ENCODE measurements at places on chromosomes 16 and 17.

GRCh38 chr16:16780588-16780987 lies 401.6 kb downstream of the NPIPA7 start:
- no peak for DNase-seq

- DNase-seq: no peak
These were observed 18.4 kb downstream of the HSD11B2 start for GRCh38 chr16:67449336-67449735.

DNA sequence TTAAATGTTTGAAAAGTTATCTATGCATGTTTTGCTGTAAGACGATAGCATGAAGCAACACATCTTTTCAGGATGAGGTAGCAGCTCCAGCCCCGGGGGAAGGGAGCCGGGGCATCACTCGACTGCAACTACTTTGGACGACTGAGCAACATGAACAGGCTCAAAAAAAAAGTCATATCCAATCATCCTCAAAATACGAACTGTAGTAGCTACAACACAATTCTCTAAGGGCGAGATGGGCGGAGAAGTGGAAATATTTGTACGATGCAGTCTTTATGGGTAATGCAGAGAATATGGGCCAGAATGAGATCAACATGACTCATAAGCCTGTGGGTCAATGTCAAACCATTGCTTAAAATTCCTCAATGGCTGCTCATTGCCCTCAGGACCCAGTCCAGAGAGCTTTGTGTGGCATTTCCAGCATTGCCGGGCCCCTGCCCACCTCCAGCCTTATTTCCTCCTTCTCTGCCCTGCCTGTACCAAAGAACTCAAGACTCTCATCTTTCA lies 17.7 kb upstream of the SMURF2 start:
- DNase-seq: no peak

DNA sequence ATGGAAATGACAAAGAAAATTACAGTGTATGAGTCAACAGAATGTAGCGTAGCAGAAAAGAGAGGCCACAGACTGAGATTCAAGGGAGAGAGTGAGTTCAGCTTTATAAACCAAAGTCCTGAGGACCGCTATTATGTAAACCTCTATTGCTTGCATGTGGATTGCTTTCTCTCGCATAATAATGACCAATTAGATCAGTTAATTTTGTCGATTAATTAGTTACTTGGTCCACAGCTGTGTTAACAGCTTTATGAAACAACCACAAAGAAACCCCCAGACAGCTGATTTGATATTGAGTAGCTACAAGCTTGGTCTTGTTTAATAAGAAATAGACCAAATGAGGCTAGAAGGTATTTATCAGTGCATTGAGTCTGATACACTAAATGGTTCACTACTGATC lies 291.8 kb upstream of the ERCC4 start:
- DNase-seq: no peak

- no peak for DNase-seq
These were observed 408.6 kb downstream of the HAPSTR1 start for GRCh38 chr16:9499941-9500593.

GRCh38 chr16:57799600-57800199 lies 2.6 kb downstream of the KIFC3 start:
- DNase-seq: no peak

GRCh38 chr16:57031156-57031555 lies 41.8 kb downstream of the NLRC5 start:
- DNase-seq: no peak

GRCh38 chr17:29929006-29929532 lies 959 bp downstream of the SSH2 start:
- DNase-seq: no peak

GRCh38 chr17:5485270-5486205 lies at the start of gene DERL2:
DERL2 (minus strand) TSS chr17:5486178; CDS start chr17:5486161, 17 bp downstream.
- DNase-seq: no peak

- no peak for DNase-seq
These were observed 113.5 kb downstream of the CMIP start for GRCh38 chr16:81558077-81558443.

DNA sequence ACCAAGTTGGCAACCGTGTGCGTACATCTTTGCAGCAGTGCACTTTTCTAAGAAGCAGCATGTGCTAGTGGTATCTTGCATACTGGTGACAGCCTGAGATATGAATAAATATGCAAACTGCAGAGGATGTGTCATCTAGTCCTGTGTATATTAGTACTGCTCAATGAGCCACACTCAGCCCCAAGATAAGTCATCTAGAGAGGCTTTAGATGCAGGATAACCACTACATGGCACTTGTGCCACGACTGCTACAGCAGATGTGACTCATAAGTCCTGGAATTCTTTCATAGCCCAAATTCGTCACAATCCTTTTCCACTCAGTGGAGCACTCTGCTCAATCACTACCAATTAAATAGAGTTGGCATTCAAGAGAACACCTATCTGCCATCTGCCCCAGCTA lies 171.5 kb downstream of the AXIN2 start:
- DNase-seq: no peak

DNA sequence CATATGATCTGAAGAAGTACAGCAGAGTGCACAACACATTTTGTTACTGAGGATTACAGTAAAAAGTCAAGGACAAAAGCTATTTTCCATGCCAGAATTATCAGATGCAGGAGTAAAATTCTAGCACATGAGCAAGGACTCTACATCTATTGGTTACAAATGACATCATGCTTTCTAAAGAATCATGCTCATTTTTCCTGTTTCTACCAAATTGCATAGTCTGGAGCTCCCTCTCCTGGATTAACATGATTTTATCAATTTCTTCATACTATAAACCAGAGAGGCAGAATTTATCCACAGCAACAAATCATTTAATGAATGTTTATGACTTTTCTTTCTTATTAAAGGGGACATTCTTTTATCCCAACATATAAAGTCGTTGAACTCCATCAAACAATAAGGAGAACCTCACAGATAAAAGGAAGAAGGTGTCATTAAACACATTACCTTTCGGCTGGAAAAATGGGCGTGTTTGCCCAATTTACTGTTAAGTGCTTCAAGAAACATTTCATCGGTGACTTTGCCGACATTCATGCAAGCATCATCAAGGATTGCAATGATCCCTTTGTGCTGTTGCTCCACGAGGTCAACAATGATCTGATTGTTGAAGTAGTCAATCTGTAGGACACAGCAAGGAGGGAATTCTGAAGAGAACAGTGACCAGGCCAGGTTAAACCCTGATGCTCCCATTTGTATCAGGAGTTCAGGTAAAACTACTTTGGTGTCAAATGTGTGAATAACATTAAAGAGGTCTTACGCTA lies 121.7 kb downstream of the MYO1D start:
- DNase-seq: no peak

DNA sequence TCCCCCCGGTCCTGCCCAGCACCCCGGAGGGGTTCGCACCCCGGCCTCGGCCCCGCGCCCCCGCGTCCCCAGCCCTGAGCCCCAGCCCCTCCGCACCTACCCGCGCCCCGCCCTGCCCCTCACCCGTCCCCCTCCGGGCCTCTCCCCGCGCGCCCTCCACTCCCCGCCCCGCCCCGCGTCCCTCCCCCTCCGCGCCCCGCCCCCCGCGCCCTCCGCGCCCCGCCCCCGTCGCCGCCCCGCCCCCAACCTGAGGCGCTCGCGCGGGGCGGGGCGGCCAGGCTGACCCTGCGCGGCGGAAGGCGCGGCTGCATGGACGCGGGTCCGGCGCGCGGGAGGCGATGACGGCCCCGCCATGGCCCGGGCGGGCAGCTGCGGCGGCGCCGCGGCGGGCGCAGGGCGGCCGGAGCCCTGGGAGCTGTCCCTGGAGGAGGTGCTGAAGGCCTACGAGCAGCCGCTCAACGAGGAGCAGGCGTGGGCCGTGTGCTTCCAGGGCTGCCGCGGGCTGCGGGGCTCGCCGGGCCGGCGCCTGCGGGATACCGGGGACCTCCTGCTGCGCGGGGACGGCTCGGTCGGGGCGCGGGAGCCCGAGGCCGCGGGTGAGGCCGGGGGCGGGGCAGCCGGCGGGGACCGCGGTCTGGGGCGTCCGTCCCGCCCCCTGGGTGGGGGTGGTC lies at the start of gene SPIRE2:
Gene SPIRE2, plus strand, starts transcription at position 277 of the 671 bp plus-strand sequence. Its CDS starts 76 bp downstream, at position 353.
- DNase-seq: no peak

- DNase-seq: no peak
These were observed 39.9 kb upstream of the SDK2 start for GRCh38 chr17:73684183-73684582.

DNA sequence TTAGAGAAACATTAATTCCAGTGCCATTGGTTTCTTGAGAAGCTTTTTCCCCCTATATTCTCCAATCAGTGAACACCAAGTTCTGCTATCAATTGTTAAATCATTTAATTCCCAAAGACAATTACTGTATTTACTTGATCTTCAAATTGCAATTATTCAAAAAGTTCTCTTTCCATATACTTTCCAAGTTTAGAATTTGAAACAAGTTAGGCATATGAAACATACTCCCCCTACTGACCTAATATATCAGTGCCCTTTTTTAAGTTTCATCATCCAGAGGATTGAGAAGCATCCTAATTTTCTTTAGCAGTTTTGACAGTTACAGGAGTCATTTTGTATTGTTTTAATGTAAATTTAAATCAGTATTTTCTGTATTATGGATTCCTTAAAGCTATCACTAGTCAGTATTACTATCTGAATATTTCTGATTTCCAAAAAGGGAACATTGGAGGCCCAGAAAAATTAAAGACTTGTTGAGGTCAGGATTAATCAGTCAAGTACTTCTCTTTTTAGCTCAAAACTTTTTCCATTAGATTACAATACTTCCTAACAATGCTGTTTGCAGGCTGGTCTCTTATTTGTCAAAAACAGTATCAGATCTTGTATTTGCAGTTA lies 16.3 kb downstream of the MEIOC start:
- no peak for DNase-seq

DNA sequence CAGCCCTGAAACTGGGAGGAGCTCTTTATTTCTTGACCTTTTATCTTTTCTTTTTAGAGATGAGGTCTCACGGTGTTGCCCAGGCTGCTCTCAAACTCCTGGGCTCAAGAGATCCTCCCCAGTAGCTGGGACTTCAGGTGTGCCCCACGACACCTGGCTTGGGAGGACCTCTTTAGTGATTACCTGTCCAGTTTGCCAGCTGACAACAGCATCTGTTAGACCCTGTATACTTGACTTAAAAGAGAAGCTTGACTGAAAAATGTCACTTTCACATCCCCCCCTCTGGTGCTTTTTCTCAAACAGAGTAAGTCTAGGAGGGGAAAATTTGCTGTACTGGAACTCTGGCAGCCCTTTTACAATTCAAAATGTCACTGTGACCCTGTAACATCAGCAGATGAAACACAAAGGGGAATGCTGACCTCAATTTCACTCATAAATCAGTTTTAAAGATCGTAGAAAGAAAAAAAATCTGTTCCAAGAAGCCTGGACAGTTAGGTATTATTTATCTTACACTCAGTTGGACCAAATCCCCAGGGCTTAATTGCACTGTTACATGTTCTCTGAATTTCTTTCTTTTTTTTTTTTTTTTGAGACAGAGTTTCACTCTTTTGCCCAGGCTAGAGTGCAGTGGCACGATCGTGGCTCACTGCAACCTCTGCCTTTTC lies 1.8 kb upstream of the ERN1 start:
- DNase-seq: no peak

DNA sequence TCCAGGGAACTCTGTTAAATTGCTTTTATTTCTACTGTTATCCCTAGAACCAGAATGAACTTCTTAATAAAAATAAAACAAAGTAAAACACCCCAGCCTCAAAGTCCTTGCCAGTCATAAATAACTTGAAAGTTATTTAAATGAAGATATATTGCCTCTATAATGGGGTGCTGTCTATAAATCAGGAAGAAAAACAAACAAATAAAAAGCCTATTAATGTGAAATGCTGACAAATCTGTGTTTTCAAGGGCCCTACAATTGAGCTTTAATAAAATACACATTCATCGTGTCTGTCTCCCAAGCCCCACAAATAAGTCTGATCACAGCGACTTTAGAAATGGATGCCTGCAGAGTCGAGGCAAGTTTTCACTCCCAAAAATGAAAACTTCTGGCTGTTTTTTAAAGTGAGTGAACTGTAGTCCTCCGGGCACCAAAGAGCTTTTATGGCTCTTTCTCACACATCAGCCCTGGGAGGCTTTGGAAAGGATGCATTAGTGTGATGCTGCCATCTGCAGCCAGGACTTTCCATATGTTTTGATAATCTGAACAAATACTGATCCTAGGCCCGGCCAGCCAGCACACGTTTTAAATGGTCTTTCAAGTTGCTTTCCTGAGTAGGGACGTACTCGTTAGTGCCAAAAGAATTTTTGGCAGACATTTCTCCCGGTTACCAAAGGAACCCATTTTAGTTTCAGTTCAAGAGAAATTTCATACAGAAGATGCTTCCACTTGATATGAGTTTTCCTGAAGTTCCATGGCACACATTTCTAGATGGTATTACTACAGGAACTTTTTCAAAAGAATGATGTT lies 16.3 kb downstream of the NACA2 start:
- DNase-seq: no peak

DNA sequence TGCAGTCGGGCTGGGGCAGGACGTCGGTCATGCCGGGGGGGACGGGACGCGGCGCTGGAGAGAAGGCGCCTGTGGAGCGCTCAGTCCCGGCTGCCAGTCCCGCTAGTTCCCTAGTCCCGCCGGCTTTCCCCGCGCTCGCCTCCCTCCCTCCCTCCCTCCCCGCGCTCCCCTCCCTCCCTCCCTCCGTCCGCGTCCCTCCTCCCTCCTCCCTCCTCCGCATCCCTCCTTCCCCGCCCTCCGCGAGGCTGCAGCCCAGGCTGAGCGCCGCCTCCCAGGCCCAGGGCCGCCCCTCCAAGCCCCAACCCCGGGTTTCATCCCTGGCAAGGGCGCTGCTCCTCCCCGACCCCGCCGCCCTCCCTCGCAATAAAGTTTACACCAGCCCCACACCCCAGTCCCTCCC lies 34.8 kb downstream of the TIMM22 start:
- peak; percentile 38 for DNase-seq

- DNase-seq: no peak
These were observed 27.6 kb upstream of the NXPH3 start for GRCh38 chr17:49548051-49548505.

- no peak for DNase-seq
These were observed at the start of gene CD300LD for GRCh38 chr17:74592087-74592990. CD300LD (minus strand) TSS chr17:74592283; CDS start chr17:74592202, 81 bp downstream.

DNA sequence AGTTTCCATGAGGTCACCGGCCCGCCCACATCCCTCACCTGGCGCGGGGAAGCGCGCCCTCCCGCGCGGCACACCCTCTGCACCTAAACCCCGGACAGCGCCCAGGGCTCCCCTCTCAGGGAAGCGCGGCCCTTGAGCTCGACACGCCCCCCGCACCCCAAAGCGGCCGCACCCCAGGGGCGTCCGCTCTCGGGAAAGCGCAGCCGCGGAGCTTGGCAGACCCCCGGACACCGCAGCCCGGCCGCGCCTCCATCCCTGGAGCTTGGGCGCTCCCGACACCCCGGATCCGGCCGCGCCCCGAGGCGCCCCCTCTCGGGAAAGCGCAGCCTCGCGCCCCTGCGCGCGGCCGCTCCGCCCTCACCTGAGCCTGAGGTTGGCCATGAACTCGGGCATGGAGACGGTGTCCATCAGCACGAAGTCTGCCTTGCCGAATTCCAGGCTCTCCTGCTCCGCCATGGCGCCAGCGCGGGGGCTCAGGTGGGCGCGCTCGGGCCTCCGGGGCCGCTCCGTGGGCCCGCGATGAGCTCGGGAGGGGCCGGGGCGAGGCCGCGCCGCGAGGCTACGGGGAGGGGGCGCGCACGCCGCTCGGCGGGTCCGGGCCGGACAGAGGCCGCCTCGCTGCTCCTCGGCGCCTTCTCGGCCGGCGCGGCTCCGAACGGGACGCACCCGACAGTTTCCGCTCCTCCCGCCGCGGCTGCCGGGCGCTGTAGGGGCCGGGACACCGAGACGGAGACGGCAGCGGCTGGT lies at the start of gene MYO1D:
Gene MYO1D, minus strand, starts transcription at position 708 of the 747 bp plus-strand sequence. Its CDS starts 252 bp downstream, at position 456.
- no peak for DNase-seq
